Common myeloid progenitor, CD34-positive (primary cell): ENCODE measurements at places on chromosomes 12 and 14.

- DNase-seq, result peak; percentile 84
These were observed 15.0 kb downstream of the MDM1 start for GRCh38 chr12:68317047-68317667.

- DNase-seq, result no peak
These were observed 138.2 kb downstream of the SRGAP1 start for GRCh38 chr12:63982604-63983295.

DNA sequence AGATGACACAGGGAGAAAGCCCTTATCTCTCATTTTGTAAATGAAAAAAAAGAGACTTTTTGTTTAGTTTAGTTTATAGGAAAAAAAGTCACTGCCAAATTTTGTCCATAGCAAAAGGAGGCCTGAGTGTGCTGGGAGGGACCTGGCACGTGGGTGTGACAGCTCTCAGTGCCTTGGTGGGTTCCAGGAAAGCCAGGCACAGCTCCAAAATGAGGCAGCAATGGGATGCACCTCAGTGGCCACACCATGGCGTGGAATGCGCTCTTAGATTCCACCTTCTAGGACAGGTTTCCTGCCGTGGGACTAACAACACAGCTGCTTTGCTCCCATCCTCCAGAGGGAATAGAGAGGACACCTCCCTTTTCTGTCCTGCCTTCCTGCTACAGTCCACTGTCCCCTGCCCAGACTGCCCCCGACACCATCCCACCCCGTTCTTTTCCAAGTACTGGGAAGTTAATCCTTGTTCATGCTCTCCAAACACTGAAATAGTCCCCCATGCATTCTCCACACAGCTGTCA is 207.6 kb downstream of the EMP1 start:
- DNase-seq, result no peak

DNA sequence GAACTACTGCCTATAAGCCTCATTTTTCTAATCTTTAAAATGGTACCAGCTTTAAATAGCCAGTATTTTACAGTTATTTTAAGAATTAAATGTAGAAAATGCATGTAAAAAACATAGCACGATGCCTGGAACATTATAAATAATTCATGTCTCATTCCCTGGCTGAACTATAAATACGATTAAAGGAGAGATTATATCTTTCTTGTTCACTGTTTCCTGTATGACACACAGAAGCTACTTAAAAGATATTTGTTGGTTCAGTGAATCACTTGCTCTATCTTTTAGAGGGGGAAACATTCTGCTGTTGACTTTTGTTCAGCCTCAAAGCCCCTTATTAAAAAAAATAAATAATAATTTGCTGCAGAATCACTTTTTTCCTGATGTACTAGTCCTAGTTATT is 406.9 kb downstream of the LRFN5 start:
- DNase-seq, result no peak

- no peak for DNase-seq
These were observed 43.8 kb downstream of the CCNK start for GRCh38 chr14:99524804-99525698.

GRCh38 chr14:88749139-88749538 is 43.6 kb downstream of the EML5 start:
- DNase-seq, result no peak

GRCh38 chr12:56948457-56948777 is 9.0 kb downstream of the RDH16 start:
- no peak for DNase-seq

DNA sequence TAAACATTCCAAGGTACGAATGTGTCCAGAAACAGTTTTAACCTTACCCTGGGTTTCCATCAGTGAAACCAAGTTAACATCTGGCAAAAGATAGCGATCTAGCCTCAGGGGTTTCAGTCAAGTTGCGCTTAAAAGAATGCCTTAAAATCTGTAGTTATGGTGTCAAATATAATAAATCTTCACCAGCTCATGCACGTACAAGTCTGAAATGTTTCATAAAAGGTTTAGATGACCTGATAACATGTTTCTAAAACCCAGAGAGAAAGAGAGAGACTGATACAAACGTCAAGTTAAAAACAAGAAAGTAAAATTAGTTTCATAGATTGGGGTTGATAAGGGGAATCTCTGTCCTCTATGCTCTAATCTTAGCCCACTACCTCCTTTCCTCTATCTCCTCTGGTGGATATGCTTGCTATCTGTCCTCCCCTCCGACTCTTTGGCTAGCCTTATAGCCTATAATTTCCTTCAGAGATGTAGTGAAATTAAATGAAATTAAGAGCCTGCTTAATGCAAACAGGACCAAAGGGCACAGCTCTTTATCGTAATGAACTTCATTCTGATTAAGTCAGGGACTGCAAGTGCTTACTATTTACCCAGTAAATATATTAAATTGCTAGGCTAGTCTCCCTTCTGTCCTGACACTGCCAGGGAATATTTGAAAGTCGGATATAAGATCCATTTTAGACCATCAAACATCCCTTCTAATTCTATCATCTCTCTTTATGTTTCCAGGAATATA is 18.4 kb upstream of the FOS start:
- peak; percentile 84 for DNase-seq

DNA sequence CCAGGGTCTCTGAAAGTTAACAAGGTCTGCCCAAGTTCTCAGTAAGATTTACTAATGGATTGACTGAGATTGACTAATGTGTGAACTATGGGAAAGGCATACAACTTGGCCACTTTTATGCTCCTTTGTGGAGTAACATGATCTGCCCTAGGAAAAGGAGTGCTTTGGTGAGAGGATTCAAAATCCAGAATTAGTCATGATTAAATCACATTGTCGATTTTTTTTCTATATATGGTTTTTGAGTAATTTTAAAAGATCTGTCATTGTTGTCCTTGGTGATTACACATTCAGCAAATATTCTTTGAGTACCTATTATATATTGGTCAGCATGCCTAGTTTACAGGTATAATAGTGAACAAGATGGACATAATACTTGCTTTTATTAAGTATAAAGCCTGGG is 147.7 kb upstream of the SYT10 start:
- no peak for DNase-seq

DNA sequence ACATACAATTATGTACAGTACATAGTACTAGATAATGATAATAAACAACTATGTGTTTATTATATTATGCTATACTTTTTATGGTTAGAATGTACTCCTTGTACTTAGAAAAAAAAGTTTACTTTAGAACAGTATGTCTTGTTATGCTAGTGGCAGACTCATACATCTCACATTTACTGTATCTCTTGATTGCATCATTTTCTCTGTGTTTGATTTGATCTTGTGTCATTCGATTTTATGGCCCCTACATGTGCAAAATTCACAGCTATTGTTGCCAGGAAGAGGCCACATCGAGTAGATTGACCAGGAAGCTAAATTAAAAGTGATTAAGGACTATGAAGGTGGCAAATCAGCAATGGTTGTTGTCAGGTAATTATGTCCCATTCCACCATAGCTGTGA is 153.0 kb downstream of the PCNX1 start:
- DNase-seq, result no peak

DNA sequence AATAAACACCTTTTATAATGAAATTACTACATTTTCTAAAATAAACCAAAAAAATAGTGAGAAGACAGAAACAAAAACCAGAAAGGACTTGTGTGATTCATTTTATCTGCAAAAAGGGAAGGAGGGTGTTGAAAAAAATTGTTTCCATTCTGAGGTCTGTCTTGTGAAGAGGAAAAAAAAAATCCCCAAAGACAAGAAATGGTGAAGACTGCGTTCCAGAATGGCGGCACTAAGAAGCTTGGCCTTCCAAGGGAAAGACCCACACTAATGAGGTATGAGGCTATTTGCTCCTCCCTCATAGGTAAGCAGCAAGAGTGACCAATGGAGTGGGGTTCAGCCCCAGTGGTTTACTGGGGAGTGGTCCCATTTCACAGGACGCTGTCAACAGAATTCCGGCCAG is 35.0 kb downstream of the GNPTAB start:
- DNase-seq, result no peak

DNA sequence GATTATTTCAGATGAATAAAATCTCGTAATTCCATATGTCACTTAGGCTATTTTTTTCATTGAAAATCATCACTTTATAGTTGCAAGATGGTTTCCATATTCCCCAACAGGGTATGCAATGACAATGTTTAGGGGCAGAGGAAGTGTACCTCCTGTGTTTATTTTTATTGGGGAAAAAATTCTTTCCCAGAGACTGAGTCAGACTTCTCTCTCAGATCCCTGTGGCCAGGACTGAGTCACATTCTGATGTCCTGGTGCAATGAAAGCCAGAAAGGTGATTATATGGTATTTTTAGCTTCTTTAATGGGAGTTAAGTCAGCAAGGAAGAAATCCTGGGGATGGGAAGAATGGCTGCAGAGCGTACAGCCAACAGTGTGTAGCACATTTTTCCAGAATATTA is 196.9 kb upstream of the ALG10 start:
- DNase-seq, result no peak

DNA sequence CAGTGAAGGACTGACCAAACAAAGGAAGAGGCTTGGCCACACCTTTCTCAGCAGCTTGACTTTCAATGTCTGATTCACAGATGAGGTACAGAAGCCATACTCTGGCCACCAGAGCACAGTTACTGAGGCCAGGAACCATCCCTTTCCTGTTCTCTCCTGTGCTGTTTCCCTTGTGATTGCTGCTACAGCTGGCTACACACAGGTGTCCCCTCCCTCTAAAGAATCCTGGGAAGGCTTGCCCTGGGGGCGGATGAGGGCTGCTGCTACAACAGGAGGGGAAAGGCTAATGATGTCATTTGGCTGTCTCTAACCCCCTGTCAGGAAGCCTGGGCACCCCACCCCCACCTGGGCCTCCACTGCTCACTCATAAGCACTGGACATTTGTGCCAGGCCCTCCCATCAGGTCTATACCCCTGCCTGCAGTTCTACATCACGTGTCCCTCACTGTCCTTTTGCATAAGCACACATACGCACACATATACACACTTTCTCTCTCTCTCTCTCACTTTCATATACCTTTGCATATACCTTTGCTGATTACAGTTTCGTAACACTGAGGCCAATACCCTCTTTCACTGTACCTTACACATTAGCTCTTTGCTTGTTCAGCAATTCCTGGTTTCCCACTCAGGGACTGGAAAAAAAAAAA is 41.4 kb downstream of the PRPF40B start:
- DNase-seq, result no peak

GRCh38 chr12:39972119-39972518 is 133.8 kb downstream of the SLC2A13 start:
- no peak for DNase-seq

DNA sequence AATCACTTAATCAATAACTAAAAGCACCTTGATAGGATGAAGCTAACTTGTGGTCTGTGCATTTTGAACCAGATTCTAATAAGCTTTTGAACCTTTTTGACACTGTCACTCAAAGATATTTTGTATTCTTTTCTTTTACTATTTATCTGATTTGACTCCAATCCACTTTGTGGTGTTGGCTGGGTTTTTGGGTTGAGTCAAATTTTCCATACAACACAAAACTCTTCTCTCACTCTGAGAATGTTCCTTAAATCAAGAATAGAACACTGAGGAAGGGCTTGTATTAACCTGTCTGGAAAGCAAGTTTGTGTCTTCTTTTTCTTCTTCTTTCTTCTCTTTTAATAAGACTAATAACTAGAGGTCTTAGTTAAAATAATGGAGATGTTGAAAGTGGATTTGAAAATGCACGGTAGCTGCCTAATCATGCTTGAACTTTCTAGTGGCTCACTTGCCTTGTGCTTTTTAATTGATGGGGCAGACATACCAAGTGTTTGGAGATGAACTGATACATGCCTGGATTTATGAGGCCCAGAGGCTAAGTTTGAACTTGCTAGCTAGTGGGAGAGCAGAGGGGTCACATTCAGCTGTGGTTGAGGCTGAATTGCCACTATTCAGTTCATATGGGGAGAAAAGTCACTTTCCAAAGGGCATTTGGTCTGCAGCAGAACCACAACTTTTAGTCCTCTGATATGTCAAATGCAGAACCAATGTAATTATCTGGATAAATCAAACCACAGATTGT is 93.5 kb upstream of the PTHLH start:
- DNase-seq, result no peak

DNA sequence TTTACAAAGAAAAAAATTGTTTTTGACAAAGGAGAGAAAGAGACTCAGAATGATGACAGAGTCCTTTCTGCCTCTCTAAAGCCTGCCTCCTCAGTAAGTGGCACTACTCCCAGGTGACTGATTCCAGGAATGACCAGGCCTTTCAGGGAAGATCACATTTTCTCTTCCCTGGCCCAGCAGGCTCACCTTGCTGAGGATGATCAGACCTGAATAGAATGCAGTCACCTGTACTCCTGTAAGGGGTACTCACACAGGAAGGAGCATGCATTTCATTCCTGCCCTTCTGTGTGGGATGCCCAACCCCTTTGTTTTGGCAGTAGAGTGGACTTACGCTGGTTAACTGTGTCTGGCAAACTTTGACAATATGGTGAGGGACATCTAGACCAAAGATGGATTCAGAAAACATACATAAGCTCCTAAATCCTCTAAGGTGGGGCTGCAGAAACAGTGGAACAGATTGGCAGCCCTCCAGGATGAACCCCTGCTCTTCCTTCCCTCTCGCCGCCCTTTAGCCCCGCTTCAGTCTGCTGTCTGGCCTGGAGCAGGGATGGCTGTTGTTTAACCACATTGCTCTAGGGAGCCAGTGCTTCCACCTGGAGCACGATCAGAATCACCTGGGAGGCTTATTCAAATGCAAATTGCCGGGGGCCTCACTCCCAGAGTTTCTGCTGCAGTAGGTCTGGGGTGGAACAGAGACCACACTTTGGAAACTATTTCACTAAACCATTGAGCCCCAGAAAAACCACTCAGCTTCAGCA is 29.8 kb downstream of the ERG28 start:
- no peak for DNase-seq

- DNase-seq, result no peak
These were observed 37.6 kb upstream of the SOX5 start for GRCh38 chr12:23987046-23987445.

GRCh38 chr14:102588821-102589220 is 3.6 kb upstream of the RCOR1 start:
- no peak for DNase-seq

- no peak for DNase-seq
These were observed 29.6 kb downstream of the FOXN4 start for GRCh38 chr12:109279525-109279924.

DNA sequence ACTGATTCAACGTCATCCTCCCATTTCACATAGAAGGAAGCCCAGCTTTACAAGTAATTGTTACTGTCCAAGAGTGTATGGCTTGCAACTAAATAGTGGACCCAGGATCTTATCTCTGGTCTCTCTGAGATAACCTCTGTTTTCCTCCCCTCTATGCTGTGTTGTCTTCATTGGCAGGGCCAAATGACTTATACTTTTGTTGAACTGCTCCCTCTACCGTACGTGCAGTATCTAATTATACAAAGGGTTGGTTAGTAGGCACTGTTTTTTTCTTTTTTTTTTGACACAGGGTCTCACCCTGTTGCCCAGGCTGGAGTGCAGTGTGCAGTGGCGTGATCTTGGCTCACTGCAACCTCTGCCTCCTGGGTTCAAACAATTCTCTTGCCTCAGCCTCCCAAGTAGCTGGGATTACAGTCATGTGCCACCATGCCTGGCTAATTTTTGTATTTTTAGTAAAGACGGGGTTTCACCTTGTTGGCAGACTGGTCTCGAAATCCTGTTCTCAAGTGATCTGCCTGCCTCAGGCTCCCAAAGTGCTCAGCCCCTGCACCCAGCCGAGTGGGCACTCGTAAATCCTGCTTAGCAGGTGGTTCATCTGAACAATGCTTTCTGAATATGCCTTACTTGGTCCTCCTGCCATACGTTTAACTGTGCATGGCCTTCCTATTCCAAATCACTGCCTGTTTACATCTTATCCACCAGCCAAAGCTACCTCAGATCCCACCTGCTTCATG is 162.1 kb downstream of the ADCK1 start:
- DNase-seq, result no peak
